ENCODE measurements at places on chromosomes 16 and 17.

DNA sequence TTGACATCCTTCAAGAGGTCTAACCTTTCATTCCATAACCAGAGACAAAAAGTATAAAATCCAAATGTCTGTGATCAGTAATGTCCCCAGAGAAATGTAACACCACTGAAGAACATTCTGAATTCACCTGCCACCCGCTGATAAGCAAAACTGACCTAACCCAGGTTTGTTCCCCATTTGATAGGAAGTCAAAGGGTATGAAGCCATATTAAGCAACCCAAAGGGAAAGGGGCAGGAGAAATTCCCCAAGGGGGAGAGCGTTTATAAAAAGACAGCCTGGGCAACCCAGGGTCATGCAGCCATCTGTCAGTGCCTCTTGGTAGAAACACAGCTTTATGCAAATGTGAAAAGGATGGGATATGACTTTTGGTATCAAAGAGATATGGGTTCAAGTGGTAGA, 30.7 kb upstream of the PIK3R6 start:
- DNase-seq: no peak

GRCh38 chr16:951660-952301, 19.0 kb downstream of the LMF1 start:
- DNase-seq: no peak

DNA sequence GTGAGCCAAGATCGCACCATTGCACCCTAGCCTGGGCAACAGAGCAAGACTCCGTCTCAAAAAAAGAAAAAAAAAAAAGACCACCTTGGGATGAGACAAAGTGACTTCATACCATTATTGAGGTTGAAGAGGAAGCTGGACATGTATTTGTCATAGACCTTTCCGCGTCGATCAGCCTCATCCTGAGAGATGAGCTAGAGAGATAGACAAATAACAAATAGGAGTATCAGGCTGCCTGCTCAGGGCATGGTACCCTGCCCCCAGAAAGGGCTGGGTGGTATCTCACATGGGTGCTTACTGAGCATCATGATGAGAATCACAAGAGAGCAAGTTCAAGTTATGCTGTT, 22.1 kb downstream of the CNTNAP1 start:
- no peak for DNase-seq

DNA sequence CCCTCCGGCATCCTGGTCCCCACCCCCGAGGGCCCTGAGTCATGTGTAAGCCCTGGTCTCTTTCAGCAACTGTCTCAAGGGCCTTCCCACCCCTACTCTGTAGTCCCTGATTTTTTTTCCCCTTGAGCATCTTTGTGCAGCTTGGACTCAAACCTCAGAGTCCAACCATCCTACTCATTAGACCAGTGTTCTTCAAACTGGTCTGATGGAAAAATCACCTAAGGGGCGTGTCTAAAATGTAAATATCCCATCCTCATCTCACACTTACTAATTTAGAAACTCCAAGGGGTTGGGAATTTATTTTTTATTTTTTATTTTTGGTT, 624 bp downstream of the G6PC3 start:
- no peak for DNase-seq

DNA sequence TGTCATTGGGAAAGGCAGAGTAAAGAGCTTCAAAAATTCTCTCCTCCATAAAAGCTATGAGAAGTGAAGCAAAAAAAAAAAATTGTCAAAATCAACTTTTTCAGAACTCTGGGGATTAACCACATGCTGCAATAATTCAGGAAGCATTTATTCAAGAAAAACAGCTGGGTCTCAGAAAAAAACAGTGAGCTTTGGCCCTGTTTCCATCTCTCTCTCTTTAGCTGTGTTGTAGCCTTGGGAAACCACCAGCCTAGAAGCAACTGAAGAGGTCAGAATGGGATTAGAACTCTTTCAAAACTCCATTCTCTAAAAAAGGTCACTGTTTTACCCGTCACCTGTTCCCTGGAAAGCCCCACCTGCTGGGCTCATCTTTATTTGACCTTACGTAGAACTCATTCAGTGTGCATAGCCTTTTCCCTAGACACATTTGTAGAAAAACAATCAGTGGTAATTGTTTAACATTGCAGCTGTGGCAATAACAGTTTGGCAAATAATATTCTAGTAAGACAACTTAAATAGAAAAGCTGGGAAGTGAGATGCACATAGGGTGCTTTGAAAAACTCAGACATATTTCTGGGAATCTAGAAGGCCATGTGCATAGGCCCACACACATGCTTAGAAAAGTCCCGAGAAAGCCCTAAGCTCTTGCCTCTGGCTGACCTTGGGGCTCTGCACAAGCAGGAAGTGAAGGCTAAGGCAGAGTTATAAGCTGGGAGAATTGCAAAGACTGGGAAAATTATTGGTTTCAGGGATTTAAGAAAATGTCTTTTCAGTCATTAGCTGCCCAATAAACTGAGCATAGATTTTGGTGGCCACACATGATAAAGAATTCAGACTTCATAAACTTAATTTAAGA, 18.0 kb downstream of the SLC5A11 start:
- no peak for DNase-seq

DNA sequence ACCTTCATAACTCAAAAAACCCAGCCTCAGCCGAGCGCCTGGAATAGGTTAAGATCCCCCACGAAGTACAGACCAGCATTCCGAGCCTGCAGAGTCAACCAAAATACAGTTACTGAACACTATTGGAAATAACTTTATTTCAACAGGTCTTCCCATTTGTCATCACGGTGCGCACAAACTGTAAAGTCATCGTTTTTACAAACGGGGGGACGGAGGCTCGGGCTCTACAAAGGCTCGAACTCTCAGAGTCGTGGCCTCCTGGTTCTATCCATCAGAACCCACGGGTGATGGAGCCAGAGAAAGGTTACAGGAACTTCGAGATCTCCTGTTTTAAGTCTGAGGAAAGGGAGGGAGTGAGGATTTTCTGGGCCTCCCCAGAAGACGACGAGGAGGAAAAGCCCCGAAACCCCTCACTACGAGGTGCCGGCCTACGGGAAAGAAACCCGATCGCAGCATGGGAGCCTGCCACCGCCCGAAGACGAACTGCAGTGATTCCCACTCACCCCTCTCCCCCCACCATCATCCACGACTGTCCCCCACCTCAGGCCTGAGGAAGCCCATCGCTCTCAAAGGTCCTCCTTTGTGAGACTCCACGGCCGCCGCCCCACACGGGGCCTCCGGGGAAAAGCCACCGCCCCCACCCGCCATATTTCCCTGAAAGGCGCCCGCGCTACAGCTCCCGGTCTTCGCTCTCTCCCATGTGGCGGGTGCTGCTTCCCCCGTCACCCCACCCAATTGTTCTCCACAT, 917 bp downstream of the YWHAE start:
- DNase-seq: no peak

- DNase-seq: peak; percentile 86
Observed at GRCh38 chr17:17467720-17468119, 9.1 kb upstream of the MED9 start.

DNA sequence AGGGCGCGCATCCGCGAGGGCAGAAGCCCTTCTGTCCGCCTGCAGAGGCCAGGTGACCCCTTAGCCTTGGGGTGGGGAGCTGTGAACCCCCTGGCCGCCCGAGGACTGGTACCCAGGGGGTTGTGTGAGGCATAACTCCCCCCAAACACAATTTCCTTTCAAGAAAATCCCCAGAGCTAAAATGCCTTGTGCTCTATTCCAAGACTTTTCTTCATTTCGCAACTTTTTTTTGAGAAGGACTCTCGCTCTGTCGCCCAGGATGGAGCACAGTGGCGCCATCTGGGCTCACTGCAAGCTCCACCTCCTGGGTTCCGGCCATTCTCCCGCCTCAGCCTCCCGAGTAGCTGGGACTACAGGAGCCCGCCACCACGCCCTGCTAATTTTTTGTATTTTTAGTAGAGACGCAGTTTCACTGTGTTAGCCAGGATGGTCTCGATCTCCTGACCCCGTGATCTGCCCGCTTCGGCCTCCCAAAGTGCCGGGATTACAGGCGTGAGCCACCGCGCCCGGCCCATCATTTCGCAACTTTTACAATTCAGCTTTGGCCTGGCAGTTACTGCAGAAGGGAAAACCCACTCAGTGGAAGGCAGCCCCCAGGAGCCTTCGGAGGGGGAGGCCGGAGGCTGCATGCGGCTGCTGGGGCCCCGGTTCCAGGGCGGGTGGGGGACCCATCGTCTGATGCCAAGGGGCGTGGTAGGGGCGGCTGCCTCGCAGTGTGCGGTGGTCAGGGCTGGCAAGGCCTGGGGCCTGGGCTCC, 963 bp upstream of the APRT start:
- DNase-seq: no peak

- DNase-seq: peak; percentile 36
Observed at GRCh38 chr16:15427648-15428239, 6.6 kb upstream of the BMERB1 start.

DNA sequence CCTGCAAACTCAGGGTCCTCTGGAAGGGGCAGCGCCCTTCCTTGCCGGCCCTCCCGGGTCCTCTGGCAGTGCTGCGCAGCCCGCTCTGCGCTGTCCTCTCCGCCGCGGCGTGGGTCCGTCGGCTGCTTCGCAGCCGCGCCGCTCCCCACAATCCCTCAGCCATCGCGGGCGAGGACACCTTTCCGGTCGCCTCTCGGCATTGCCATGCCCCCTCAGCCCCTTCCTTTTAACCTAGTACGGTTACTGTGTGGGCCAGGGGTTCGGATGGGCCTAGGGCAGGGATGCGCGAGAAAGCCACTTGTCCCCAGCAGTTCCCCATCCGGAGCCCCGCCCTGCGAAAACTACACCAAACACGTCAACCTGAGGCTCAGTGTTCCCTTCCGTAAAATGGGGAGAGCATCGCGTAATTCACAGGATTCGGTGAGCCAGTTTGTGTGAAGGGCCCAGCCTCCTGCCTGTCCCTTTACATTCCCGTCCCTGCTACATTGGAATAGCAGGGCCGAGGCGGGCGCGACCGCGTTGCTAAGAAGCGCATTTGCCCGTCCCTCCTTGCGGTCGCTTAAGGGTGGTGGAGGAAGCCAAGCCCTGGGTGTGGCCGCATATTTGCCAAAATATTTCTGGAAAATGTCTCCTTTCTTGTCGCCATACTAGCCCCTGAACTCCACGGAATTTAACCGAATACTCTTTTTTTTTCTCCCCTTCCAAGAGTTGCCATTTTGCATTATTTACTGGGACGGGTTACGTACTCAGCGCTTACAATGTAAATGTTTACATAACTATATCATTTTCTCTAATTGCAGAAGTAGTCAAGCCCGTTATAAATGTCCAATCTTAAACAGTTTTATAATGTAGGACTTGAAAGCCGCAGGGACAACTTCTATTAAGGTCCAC, 13.2 kb downstream of the COPZ2 start:
- DNase-seq: no peak

DNA sequence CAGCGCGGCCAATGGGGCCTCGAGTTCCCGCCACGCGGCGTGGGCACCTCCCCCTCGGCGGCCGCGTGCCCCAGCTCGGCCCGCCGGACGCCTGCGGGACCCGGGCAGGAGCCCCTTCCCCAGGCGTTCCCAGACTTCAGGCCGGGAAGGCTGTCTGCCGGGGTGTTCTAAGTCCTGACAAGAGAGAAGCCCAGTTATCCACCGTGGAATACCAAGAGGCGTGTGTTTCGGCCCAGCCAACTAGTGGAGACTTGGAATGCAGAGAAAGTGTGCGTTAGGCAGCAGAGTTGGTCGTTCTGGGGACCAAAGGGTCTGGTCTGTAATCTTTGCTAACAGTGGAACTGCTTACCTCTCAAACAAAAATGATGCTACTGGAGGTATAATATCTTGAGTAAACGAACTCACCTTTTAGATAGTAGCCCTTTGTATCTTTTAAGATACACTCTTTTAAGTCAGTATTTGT, 251 bp upstream of the HSF5 start:
- no peak for DNase-seq

- no peak for DNase-seq
Observed at GRCh38 chr16:5820472-5820871, 722.9 kb upstream of the EEF2KMT start.

GRCh38 chr16:27522173-27522707, 27.5 kb downstream of the GTF3C1 start:
- DNase-seq: no peak

GRCh38 chr17:76132574-76133338, 8.3 kb downstream of the FOXJ1 start:
- peak; percentile 72 for DNase-seq

- peak; percentile 58 for DNase-seq
Observed at GRCh38 chr17:40450175-40450574, 6.9 kb downstream of the IGFBP4 start.

GRCh38 chr17:83149029-83149725, 69.8 kb downstream of the METRNL start:
- no peak for DNase-seq

- no peak for DNase-seq
Observed at GRCh38 chr16:55508271-55508921, 476 bp upstream of the LPCAT2 start.

DNA sequence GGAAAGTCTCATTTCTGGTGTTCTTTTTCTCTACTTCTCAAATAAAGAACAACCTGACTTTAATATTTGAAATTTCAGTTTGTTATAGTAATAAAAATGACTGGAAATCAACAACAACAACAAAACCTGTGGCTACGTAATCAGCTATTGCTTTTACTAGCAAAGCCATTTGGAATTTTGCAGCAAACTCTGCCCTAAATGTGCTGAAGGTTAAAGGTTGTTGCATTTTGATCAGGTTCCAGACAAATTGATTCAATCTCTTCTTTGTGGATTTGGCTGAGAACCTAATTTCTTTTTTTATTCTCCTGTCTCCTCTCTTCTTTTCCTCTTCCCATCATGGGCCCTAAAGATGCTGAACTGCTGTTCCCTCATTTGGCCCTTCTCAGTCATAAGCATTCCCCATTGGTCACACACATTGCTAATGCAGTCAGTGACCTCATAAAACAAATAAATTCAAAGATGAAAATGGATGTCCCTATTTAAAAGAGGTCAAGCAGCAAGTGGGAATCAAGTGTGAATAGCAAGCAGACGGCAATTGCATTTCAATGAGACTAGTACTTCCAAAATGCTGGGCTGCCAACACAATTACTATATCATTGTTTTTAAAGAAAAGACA, 795.1 kb upstream of the CDH8 start:
- no peak for DNase-seq

DNA sequence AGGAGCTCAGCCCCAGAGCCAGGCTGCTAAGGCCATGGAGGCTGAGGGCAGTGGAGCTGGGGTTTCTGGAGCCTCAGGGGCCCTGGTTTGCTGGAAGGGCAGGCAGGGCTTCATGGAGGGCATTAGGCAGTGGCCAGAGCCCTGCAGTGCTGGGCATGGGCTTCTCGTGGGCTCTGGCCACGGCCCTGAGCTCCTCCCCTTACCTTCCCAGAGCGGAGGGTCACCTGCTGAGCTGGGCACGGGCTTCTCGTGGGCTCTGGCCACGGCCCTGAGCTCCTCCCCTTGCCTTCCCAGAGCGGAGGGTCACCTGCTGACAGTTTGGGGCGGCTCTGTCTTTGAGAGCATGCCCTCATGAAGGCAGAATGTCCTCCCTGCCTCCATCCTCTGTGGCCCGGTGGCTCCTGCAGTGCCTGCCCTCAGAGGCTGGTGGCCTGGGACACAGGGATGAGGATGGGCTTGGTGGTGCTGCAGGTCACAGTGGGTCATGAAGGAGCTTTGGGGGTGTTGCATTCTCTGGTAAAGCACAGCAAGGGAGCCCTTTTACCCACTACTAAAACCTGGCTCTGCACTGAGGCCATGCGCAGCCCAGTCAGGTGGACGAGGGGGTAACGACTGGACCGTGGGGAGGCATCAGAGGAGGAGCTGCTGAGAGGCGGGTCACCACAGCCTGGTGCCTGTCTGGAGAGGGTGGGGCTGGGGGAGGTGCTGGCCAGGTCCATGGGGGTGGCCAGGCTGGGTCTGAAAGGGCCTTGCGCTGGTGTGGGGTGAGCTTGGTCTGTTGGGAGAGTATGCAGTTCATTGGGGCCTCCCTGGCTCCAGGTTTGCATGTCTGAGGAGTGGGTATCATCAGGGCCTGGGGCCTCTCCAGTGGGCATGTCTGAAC, 2.9 kb upstream of the RNPS1 start:
- DNase-seq: no peak
